ENCODE measurements at places on chromosomes 1 and 21. TPM values are rescaled to one million over a fixed set of nuclear protein-coding genes. Genes with fewer than 3 reads are reported as not detected.

The ACTA1 gene
- not detected for total RNA-seq

DNA sequence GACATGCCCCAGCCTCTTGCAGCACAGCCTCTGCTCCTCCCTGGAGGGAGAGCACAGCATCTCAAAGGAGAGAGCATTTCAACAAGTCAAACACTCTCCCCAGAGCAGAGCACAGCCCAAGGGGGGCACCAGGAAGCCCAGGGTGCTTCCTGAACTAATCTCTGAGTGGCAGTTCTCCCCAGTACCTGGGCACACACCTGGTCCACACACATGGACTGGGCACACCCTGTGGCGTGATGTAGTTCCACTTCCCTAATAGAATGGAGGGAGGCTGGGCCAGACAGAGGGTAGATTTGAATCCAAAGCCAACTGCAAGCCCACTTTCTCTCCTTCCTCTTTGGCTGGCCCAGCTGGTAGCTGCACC, 55.5 kb downstream of the CD46 start:
- DNase-seq = no peak

GRCh38 chr1:231215681-231216385, 25.2 kb upstream of the GNPAT start:
- no peak for DNase-seq

- DNase-seq = no peak
These were observed 631 bp downstream of the SHISA4 start for GRCh38 chr1:201889090-201889968.

DNA sequence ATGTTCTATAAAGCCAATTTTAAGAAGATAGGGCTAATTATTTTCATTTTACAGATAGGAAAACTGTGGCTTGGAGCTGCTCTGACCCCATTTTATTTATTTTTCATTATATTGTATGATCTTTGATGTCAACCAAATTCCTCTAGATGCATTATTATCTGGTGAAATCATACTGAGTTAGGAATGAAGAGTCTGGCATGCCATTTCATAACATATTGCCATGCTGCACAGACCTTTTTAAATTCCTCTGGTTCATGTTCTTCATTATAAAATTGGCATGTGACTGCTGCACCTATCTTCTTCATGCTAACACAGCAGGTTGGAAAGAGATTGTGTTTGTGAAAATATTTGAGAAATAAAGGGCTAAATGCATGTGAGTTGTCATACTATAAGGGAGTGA, 12.7 kb downstream of the PRRX1 start:
- DNase-seq = no peak

All from lung microvascular endothelial cell (primary cell).